CD4-positive, alpha-beta T cell treated with Interleukin-6 at 100 ng/mL for 8 hours (primary cell): ENCODE measurements at places on chromosomes 12 and 14.

DNA sequence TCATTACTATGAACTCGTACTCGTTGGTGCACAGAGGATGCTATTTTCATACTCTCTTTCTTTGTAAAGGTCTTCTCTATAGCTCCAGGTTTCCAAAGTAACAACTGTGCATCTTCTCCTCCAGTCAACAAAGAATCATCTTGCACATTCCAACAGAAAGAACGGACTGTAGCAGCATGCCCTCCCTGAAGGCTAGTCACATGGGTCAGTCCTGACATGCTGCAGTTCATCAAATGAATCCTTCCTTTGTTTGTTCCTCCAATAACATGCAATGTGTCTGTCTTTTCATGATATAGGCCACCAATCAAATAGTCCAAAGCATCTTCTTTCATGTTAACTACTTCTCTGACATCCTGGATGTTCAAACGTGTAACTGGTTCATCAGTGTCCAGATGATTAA is 42.9 kb downstream of the WDR89 start:
- no peak for DNase-seq

- no peak for DNase-seq
Observed at GRCh38 chr12:452667-453210, 7.0 kb upstream of the B4GALNT3 start.

DNA sequence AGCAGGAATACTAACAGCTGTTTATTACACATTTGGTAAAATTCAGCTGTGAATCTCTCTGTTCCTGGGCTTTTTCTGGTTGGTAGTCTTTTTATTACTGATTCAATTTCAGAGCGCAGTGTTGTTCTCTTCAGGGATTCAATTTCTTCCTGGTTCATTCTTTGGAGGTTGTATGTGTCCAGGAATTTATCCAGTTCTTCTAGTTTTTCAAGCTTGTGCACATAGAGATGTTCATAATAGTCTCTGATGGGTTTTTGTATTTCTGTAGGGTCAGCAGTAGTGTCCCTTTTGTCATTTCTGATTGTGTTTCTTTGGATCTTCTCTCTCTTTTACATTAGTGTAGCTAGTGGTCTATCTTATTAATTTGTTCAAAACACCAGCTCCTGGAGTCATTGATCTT is 9.1 kb upstream of the OR6C76 start:
- no peak for DNase-seq

DNA sequence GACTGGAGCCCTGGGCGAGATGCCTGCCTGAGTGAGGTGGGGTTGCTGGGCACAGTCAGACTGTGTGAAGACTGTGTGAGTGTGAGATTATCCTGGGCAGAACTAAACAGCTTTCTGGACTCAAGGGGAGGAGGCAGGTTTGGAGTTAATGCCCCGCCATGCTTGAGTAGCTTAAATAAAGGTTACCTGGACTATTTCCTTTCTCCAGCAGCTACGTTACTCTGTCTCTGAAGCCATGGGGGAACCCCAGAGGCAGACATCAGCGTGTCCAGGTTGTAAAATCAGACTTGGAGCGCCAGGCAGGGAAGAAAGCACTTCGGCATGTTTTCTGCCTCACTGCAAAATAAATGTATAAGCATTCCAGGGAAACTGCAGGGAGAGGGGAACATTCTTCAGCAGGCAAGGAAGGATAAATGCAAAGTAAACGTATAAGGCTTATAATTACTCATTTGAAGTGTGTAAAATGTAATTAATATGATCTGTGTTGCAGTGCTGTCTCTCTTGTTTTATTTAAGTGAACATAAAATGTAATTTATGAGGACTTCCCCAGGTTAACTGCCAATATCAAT is 129.7 kb downstream of the CHST11 start:
- DNase-seq, result no peak

- peak; percentile 73 for DNase-seq
Observed at GRCh38 chr14:65287264-65288131, 125.0 kb upstream of the FUT8 start.

DNA sequence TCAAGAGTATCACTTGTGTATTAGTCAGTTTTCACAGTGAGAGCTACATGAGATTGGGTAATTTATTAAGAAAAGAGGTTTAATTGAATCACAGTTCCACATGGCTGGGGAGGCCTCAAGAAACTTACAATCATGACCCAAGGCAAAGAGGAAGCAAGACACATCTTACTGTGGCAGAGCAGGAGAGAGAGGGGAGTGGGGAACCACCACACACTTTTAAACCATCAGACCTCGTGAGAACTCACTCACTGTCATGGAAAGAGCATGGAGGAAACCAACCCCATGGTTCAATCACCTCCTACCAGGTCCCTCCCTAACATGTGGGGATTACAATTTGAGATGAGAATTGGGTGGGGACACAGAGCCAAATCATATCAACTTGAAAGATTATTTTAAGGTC is 522.9 kb downstream of the FLRT2 start:
- DNase-seq, result no peak

DNA sequence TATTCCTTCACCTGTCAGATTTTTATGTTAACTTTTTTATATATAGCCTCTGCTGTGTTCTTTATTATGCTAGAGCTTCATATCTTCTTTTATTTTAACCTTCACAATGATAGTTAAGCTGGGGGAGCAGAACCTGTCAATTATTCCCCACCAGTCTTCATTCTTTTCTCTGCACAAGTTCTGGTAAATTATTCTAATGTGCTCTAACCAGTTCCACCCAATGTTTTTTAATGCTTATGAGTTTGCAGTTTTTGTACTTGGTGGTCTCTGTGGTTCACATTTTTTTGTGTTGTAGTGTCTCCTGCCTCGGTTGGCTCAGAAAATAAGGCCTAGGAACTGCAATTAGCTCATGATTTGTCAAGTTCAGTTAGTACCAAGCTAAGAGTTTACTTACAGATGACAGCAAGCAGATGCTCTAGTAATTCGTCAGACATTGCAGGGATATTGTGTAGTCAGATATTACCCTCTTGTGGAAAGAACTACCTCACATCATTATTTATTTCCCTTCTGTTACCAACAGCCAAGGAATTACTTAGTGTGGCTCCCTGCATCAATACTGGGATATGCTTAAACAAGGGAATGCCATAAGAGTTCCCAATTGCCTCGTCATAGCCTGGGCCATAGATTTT is 14.5 kb downstream of the DYRK2 start:
- DNase-seq, result no peak

GRCh38 chr12:29150462-29150861 is 1.4 kb downstream of the FAR2 start:
- DNase-seq, result no peak

DNA sequence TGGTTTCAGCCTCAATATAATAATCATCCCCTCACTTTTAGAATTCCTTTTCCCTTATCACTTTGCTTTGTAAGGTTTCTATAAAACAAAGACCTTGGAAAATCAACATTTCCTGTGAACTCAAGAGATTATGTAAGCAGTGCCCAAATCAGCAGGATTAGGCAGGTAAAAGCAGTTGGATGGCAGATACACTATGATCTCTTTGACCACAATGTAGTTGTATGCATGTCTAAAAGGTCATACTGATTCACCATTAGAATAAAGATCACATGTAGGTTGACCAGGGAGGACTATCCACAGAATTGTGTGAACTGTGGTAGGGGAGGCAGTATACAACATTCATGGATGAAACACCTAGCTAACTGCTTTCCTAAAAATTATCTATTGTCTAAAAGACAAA is 57.5 kb downstream of the DENND5B start:
- DNase-seq, result no peak

GRCh38 chr14:71204231-71204630 is 297.0 kb downstream of the PCNX1 start:
- DNase-seq, result no peak

DNA sequence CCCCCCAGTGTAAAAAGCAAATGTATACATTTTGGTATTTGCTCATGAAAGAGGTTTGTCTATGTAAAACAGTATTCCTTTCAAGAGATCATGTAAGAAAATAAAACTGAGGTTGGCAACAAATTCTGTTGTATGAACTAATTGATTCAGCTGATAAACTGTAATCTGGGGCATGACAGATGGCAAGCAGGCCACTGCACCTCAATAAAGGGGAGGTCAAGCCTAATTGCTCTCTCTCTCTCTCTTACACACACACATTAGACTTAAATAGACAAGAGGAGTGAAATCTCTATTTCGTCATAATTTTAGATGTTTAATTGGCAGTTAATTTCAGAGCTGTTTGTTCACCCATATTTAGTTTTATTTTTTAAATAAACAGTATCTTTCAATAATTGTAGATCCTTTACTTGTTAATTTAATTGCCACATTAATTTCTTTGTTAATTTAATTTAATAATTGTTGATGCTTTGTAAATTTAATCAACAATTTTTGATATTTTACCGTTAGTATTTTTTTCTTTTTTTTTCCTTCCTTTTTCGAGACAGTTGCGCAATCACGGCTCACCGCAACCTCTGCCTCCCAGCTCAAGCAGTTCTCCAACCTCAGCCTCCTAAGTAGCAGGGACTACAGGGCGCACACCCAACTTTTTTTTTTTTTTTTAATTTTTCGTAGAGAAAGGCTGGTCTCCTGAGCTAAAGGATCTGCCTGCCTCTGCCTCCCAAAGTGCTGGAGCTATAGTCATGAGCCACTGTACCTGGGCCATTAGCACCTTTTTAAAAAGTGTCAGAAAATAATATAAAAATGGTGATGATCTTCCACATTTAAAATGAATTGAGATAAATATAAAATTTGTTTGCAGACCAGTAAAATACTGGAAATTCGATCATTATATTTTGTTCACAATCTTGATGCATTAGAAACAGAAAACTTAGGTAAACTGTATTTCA is 577.7 kb downstream of the SLC16A7 start:
- DNase-seq, result no peak

GRCh38 chr14:95077345-95077744 is 80.0 kb downstream of the DICER1 start:
- DNase-seq, result no peak

GRCh38 chr12:95151821-95152220 is 65.4 kb downstream of the FGD6 start:
- DNase-seq, result no peak

DNA sequence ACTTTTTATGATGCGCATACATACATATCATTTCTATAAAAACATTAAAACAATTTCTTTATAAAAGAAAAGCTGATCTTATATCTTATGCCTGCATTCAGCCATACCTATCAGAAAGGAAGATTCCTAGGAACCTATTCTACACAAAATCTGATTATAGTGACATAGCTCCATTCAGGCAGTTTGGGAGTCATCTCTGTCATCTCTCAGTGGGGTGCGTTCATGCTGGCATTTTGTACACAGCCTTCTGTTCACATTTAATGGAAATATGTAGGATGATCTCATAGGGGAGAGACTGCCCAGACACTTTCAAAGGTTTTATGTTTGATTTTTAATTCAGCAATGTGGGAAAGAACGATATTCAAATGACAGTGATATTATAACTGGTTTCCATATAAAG is 52.9 kb downstream of the ATL1 start:
- DNase-seq, result no peak

GRCh38 chr12:49518914-49519573 is 19.8 kb upstream of the KCNH3 start:
- no peak for DNase-seq

GRCh38 chr12:63782466-63782865 is 2.8 kb downstream of the RXYLT1 start:
- no peak for DNase-seq

DNA sequence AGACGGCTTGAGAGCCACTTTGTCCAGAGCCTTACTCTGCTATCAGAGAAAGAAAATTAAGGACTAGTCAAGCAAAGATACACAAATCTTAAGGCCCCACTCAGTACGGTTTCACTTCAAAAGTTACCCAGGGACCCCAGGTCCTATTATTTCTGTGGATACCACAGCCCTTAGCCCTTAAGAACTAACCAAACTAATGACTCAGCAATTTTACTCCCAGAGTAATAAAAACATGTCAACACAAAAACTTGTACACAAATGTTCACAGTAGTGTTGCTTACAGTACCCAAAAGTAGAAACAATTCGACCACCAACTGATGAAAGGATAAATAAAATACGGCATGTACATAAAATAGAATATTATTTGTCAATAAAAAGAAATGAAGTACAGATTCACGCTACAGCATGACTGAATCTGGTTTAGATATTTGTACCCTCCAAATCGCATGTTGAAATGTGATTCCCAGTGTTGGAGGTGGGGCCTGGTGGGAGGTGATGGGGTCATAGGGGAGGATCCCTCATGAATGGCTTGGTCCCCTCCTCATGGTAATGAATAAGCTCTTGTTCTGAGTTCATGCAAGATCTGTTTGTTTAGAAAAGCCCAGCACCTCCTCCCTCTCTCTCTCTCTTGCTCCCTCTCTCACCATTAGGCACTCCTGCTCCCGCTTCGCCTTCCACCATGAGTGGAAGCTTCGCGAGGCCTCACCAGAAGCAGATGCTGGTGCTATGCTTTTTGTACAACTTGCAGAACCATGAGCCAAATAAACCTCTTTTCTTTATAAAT is 30.5 kb downstream of the AREL1 start:
- no peak for DNase-seq

- no peak for DNase-seq
Observed at GRCh38 chr14:69772082-69773017, 5.4 kb downstream of the SRSF5 start.

GRCh38 chr12:128258866-128259555 is 8.0 kb upstream of the TMEM132C start:
- no peak for DNase-seq

- no peak for DNase-seq
Observed at GRCh38 chr12:15114501-15114900, 106.7 kb downstream of the RERG start.

- no peak for DNase-seq
Observed at GRCh38 chr14:78022059-78022458, 148.1 kb upstream of the NRXN3 start.

DNA sequence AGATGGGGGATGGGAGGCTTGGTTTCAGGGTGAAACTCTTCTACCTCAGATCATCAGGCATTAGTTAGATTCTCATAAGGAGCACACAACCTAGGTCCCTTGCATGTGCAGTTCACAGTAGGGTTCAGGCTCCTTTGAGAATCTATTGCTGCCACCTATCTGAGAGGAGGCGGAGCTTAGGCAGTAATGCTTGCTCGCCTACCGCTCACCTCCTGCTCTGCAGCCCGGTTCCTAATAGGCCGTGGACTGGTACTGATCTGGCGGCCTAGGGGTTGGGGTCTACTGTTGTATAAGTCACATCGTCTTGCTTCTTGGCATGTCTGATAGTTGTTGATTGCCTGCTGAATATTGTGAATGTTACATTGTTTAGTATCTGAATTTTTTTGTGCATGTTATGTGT is 12.2 kb downstream of the SCYL2 start:
- no peak for DNase-seq
